Activated CD4-positive, alpha-beta T cell treated with anti-CD3 and anti-CD28 coated beads for 36 hours (primary cell): ENCODE measurements at places on chromosomes 12 and 14. TPM values are rescaled to one million over a fixed set of nuclear protein-coding genes. Genes with fewer than 3 reads are reported as not detected.

DNA sequence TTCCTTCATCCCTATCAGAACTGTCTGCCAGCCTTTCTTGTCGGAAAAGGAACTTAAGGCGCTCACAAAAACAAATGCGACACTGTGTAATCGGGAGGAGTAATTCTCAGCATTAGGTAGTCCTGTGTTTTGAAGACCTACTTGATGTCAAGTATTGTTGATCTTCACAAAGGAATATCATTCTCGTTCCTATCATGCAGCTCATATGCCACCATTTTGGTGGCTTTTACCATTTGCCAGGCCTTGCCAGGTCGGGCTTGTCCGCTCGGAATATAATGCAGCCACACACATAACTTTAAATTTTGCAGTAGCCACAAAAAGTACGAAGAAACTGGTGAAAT lies 903 bp upstream of the PPP4R3A start:
- H3K4me1 ChIP-seq = peaks cover 15% of the 10 kb centered on the region
- no peaks in the 10 kb centered on the region for H3K27me3 ChIP-seq
- peaks cover 30% of the 10 kb centered on the region for H3K36me3 ChIP-seq
- H3K4me3 ChIP-seq = peak overlapping the region; percentile 96
- DNase-seq = peak; percentile 17
- peak overlapping the region; percentile 100 for H3K27ac ChIP-seq

DNA sequence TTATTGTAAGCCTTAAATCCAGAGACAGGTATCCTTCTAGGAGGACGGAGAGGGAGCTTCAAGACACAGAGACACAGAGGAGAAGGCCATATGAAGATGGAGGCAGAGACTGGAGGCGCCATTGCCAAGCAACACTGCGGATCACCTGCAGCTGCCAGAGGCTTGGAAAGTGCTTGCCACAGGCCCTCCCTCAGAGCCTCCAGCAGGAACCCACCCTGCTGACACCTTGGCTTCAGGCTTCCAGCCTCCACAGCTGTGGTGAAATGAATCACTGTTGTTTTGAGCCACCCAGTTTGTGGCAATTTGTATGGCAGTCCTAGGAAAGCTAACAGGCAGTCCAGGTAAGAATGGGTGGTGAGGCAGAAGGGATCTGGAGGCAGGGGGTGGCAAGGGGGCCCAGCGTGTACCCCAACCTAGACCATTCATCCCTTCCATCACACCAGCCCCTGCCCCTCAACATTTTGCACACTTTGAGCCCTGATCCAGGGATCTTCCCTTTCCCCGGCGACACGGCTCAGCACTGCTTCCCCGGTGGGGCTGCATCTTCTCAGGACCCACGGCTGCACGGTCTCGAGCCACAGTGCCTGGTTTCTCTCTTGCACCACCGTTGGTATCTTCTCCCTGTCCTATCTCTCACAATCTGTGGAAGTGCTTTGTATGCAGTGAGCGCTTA lies 22.3 kb upstream of the BCDIN3D start:
- H3K36me3 ChIP-seq = no peaks in the 10 kb centered on the region
- DNase-seq = no peak
- H3K4me1 ChIP-seq = no peaks in the 10 kb centered on the region
- H3K4me3 ChIP-seq = no peak overlapping the region
- H3K27ac ChIP-seq = no peak overlapping the region
- H3K27me3 ChIP-seq = no peaks in the 10 kb centered on the region

GRCh38 chr12:12979731-12980259 lies 20.3 kb downstream of the HEBP1 start:
- no peak overlapping the region for H3K4me3 ChIP-seq
- no peaks in the 10 kb centered on the region for H3K4me1 ChIP-seq
- no peak for DNase-seq

DNA sequence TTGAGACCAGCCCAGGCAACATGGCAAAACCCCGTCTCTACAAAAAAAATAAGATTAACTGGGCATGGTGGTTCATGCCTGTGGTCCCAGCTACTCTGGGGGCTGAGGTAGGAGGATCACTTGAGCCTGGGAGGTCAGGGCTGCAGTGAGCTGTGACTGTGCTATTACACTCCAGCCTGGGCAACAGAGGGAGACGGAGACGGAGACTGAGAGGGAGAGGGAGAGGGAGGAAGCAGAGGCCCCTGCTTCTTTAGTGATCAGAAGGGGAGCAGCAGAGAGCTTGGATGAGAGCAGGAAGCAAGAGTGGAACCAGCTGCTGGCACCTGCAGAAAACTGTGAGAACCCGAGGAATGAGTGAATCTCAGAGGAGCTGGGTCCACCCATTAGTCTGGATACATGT lies 45.9 kb downstream of the ISCA2 start:
- no peak overlapping the region for H3K27ac ChIP-seq
- no peak overlapping the region for H3K4me3 ChIP-seq
- H3K4me1 ChIP-seq = no peaks in the 10 kb centered on the region

GRCh38 chr14:24246765-24247212 lies 4.4 kb upstream of the TINF2 start:
- peaks cover 4% of the 10 kb centered on the region for H3K36me3 ChIP-seq
- no peaks in the 10 kb centered on the region for H3K27me3 ChIP-seq
- H3K4me3 ChIP-seq = peak overlapping the region; percentile 40

OR6C70 gene
- not detected for total RNA-seq

DNA sequence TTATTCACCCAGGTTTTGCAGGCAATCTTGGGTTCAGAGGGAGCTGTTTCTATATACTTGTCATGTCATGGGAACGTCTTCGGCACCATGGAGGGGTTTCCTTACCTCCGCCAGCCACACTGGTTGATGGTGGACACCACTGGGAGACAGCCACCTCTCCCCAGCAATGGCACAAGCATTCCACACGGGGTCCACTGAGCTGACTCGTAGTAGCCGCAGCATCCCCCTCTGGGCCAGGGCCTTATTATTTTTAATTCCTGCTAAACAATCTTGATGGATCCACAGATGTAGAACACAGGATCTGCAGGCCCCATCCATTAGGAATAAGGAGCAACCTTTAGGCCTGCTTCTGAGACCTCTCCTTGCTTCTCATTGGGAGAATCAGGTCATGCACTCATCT lies 132.9 kb downstream of the DICER1 start:
- peaks cover 5% of the 10 kb centered on the region for H3K4me1 ChIP-seq
- H3K27ac ChIP-seq = no peak overlapping the region
- no peaks in the 10 kb centered on the region for H3K36me3 ChIP-seq
- DNase-seq = no peak

DNA sequence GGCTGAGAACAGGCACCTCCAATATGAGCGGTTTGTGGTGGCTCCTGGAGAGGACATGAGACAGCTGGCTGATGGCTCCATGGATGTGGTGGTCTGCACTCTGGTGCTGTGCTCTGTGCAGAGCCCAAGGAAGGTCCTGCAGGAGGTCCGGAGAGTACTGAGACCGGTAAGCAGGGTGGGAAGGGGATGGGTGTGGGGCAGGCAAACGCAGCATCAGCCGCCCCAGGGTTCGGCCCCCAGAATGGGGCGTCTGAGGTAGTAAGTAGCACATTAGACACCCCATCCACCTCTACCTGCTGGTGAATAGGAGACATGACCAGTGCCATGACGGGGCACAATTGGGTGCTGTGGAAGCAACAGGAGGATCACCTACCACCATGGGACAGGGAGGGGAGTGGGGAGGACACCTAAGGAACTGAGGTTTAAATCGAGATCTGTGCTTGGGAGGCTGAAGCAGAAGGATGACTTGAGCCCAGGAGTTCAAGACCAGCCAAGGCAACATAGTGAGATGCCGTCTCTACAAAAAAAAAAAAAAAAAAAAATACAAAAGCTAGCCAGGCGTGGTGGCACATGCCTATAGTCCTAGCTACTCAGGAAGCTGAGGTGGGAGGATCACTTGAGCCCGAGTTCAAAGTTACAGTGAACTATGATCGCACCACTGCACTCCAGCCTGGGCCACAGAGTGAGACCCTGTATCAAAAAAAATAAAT lies 25.5 kb downstream of the ITGA7 start:
- H3K4me3 ChIP-seq = no peak overlapping the region
- H3K36me3 ChIP-seq = no peaks in the 10 kb centered on the region
- peaks cover 11% of the 10 kb centered on the region for H3K4me1 ChIP-seq
- H3K27ac ChIP-seq = no peak overlapping the region
- no peak for DNase-seq

TOX4 gene
- total RNA-seq = 85.6 TPM

TPPP2 gene
- total RNA-seq = not detected

DNA sequence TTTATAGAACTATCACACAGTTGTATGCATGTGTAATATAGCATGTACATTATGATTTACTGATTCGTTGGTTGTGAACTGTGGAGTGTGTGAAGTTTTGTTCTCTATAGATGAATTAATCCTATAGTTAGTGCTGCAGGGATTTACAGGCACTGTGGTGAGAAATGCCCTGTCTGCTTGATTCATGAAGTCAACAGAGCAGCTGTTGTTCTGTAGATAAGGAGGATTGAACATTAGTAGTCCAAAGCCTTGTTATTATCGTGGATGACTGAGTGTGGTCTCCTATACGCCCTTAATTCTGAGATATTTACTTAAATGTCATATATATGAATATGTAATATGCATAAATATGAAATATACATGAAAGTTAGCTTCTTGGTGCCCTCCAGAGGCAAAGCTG lies 98.3 kb downstream of the DNAH10 start:
- H3K36me3 ChIP-seq = no peaks in the 10 kb centered on the region
- H3K27me3 ChIP-seq = peaks cover 1% of the 10 kb centered on the region
- H3K4me3 ChIP-seq = no peak overlapping the region
- no peak overlapping the region for H3K27ac ChIP-seq
- H3K4me1 ChIP-seq = no peaks in the 10 kb centered on the region

JPH4 gene
- total RNA-seq = not detected

EFS gene
- total RNA-seq = not detected

NID2 gene
- not detected for total RNA-seq

ACOT4 gene
- 3.1 TPM for total RNA-seq

GRCh38 chr14:98605043-98605442 lies 667.0 kb downstream of the BCL11B start:
- no peak overlapping the region for H3K4me3 ChIP-seq
- H3K27ac ChIP-seq = no peak overlapping the region
- DNase-seq = no peak
- no peaks in the 10 kb centered on the region for H3K27me3 ChIP-seq
- no peaks in the 10 kb centered on the region for H3K36me3 ChIP-seq

OVCH1 gene
- total RNA-seq = not detected
